ENCODE measurements at places on chromosomes 12 and 14.

DNA sequence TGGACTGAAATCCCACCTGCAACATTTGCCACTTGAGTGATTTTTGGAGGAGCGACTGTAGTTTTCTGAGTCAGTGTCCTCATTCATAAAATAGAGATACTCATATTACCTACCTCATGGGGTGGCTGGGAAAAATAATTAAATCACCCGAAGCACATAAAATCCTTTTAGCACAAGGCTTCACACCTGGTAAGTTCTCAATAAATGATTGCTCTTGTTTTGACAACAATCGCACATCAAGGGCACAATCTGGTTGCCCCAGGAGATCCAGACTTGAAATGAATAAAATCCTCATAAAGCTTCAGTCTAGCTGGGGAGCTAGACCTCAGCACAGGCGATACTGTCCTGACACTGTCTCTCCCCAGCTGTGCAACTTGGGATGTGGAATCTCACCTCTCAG is 76.0 kb upstream of the CCDC60 start:
- DNase-seq = no peak

- DNase-seq = no peak
Measured at GRCh38 chr14:36055681-36056225, 120.8 kb downstream of the PTCSC3 start.

- no peak for DNase-seq
Measured at GRCh38 chr14:97657609-97658008, 860.4 kb downstream of the VRK1 start.

DNA sequence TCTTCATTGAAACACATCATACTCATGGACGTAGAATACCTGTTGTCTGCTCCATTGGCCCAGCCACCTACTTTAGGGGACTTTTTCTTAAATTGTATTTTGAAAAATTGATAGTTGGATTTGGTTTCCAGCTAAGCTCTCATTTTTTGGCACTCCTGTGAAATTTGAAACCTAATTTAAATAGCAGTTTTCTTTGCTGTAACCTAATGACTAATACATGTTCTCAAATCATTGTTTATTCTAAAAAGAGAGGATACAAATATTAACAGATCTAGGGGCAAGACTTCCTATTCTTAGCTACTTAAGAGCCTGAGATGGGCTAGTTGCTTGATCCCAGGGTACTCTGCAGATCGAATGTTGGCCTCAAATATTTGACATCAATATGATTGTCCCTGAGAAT is 78.9 kb downstream of the PLEKHA5 start:
- no peak for DNase-seq

DNA sequence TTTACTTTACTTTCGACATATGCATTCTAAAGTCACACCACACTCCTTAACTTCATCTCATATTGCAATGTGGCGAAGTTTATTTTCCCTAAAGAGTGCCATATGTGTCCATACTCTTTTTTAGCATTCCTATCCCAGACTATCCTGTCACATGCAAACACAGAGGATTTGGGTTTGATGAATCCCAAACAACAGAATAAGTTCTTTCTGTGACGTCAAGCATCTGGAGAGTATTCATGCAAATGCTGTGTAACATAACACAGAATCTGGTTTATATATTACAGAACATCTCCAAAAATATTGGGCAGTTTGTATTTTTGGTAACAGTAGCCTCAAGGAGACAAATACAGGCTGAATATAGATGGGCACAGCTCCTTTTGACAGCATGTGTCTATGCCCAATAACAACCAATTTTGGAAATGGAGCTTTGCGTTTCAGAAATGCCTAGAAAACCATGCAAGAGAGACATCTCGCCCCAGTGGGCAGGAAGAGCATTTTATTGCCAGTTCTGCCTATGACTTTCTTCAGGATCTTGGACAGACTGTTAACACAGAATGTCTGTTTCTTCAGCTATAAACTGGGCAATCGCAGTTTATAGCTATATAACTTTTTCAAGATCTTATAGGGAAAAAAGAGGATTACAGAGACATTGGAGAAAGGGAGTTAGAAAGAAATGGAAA is 190.8 kb downstream of the ADAMTS20 start:
- DNase-seq = no peak

- no peak for DNase-seq
Measured at GRCh38 chr12:77102691-77103090, 37.3 kb upstream of the E2F7 start.

DNA sequence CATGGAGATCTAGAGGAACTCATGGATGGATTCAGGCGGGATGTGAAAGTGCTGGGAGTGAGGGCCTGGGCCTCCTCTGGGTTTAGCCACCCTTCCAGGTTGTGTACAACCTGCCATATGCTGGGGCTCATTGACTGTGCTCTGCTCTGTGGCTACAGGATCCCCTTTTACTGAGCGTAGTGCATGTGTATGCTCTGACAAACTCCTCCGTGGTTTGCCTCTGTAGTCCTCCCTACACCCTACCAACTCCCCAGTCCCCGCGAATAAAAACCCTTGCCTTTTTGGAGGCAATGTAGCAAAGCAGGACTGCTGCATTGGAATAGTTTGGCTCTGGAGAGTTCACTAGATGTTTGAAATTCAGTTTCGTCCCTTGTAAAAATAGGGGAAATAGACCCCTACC is 17.4 kb downstream of the JDP2 start:
- DNase-seq = no peak

DNA sequence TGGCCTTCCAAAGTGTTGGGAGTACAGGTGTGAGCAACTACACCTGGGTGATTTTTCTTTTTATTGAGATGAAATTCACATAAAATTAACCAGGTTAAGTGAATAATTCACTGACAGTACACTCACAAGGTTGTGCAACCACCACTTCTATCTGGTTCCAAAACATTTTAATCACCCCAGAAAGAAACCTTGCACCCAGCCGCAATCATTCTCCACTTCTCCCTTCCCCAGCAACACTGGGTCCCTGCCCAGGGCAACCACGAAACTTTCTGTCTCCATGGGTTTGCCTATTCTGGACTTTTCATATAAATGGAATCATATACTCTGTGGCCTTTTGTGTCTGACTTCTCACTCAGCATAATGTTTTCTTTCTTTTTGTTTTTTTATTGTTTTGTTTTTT is 26.3 kb upstream of the MLXIP start:
- no peak for DNase-seq

DNA sequence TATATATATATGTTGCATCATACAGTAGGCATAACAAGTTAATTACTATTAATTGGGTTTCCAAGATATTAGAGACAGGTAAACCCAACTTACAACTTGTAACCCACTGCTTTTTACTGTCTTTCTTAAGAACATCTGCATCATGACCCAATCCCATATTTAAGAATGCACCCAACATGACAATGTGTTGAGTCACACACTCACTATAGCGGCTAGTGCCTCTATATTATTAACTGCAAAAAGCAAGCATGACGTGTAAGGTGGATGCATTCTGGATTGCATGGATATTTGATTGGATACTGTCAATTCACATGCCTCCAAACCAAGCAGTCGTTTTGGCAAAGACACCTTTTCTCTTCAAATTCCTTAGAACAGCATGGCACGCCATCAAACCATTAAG is 68.2 kb downstream of the KSR2 start:
- DNase-seq = no peak

- DNase-seq = no peak
Measured at GRCh38 chr14:23306412-23307145, at the start of gene BCL2L2. Gene BCL2L2 (plus strand): TSS chr14:23306833. CDS start chr14:23307768, 935 bp downstream.
